ENCODE measurements at places on chromosomes 5 and 9. TPM values are rescaled to one million over a fixed set of nuclear protein-coding genes. Genes with fewer than 3 reads are reported as not detected.

IL5 gene
- total RNA-seq: not detected

TMC1 gene
- 2.5 TPM for total RNA-seq

ZNF883 gene
- 10.7 TPM for total RNA-seq

DNA sequence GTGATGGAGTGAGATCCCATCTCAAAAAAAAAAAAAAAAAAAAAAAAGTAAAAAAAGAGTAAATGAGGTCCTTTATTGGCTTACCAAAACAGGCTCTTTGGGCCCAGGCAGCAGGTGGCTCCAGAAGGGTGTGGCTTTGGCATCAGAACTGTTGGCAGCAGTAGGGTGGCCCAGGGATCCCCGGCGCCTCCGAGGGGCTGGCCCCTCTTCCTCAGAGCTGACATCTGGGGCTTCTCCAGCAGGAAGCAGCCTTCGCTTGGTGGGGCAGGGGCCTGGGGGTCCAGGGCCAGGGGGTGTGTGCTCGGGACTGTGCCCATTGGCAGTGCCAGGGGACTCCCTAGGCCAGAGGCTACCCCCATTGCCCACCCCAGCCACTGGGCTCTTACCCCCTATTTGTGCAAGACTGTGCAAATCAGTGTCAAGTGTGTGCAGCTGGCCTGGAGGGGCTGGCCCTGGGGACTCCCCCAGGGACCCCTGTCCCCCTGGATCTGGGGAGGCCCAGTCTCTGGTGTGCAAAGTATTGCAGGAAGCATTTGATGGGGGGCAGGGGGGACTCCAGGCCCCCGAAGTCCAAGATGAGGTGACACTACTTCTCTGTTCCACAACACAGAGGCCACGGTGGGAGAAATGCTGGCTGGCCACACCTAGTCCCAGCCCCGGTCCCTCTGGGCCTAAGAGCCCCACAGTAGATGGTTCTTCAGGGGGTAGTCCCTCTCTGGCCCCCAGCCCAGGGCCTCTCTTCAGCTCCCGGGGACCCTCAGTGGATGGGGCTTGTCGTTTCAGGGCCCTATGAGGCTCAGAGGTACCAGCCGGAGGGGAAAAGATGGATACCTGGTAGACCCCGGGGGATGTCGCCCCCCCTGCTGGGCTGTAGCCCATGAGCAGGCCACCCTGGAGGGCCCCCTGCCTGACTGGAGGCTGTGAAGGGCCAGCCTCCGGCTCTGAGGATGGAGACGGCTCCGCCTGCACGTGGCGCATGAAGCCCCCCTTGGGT is 4.7 kb upstream of the STOML2 start:
- H3K27ac ChIP-seq: no peak overlapping the region
- H3K27me3 ChIP-seq: no peaks in the 10 kb centered on the region
- no peaks in the 10 kb centered on the region for H3K4me1 ChIP-seq
- H3K4me3 ChIP-seq: no peak overlapping the region

DNA sequence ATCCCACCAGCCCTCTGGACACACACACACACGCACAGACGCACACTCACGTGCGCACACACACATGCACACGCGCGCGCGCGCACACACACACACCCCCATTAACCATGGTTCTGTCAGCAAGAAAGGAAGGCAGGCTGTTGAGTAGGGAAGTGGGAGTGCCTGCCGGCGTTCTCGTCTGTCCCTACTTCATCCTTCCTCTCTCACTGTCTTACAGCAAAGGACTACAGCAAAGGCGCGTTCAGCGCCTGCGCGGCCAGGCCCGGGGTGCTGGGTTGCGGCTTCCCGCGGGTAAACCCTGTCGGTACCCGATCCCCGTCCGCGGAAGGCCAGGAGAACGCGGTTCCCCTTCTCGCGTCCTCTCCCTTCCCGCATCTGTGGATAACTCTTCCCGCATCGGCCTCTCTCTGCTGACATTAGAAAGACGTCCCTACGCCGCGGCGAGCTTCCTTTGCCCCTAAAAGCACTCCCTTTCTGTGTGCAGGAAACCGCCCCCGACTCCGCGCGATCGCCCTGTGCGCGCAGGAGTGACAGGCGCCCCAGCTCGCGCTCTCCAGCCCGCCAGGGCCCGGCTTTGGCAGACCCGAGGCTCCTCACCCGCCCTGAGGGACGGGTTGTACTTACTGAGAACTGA is 219.2 kb downstream of the AGTPBP1 start:
- H3K36me3 ChIP-seq: no peaks in the 10 kb centered on the region
- H3K27me3 ChIP-seq: peaks cover 5% of the 10 kb centered on the region
- no peaks in the 10 kb centered on the region for H3K4me1 ChIP-seq
- no peak overlapping the region for H3K27ac ChIP-seq
- peak; percentile 74 for DNase-seq

GRCh38 chr5:179186801-179187200 is 126.6 kb downstream of the ZNF354C start:
- 0 out of 3 replicates have a peak, but pooled peaks cover 2% of the 10 kb centered on the region for H3K36me3 ChIP-seq
- no peak for DNase-seq
- no peak overlapping the region for H3K4me3 ChIP-seq
- H3K27me3 ChIP-seq: no peaks in the 10 kb centered on the region

DNA sequence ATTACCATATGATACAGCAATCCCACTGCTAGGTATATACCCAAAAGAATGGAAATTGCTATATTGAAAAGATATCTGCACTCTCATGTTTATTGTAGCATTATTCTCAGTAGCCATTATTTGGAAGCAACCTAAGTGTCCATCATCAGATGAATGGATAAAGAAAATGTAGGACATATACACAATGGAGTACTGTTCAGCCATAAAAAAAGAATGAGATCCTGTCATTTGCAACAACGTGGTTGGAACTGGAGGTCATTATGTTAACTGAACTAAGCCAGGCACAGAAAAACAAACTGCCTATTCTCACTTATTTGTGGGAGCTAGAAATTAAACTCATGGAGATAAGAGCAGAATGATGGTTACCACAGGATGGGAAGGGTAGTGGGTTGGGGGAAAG is 63.1 kb upstream of the TTC23L start:
- H3K27ac ChIP-seq: no peak overlapping the region
- H3K4me1 ChIP-seq: no peaks in the 10 kb centered on the region
- no peaks in the 10 kb centered on the region for H3K27me3 ChIP-seq
- no peak for DNase-seq
- H3K4me3 ChIP-seq: no peak overlapping the region

GRCh38 chr5:167642779-167643517 is 648.5 kb upstream of the WWC1 start:
- no peak overlapping the region for H3K27ac ChIP-seq
- H3K27me3 ChIP-seq: no peaks in the 10 kb centered on the region
- no peaks in the 10 kb centered on the region for H3K36me3 ChIP-seq
- no peak for DNase-seq
- H3K4me3 ChIP-seq: no peak overlapping the region

GRCh38 chr5:179868541-179868940 is 9.9 kb upstream of the MRNIP start:
- H3K4me3 ChIP-seq: no peak overlapping the region
- peaks cover 48% of the 10 kb centered on the region for H3K36me3 ChIP-seq
- DNase-seq: no peak
- H3K27me3 ChIP-seq: no peaks in the 10 kb centered on the region
- H3K27ac ChIP-seq: no peak overlapping the region

DNA sequence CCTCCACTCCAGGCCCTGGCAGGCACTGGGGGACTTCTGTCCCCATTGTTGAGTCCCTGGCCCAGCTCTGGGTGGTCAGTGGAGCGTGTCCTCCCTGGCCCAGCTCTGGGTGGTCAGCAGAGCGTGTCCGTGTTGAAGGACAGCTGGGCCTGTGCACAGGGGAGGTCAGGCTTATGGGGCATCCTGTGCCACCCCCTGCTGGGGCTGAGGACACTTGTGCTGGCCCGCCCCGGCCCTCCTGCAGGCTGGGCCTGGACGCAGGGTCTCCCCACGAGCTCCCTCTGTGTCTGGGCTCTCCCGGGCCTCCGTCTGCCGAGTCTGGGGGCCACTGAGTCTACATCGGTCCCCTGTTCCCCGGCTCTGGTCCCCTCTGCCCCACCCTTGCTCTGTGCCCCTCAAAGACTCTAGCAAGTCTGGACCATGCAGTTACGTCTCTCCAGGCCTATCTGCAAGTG is 11.5 kb upstream of the CLIC3 start:
- no peak for DNase-seq
- no peaks in the 10 kb centered on the region for H3K27me3 ChIP-seq
- H3K4me3 ChIP-seq: no peak overlapping the region

DNA sequence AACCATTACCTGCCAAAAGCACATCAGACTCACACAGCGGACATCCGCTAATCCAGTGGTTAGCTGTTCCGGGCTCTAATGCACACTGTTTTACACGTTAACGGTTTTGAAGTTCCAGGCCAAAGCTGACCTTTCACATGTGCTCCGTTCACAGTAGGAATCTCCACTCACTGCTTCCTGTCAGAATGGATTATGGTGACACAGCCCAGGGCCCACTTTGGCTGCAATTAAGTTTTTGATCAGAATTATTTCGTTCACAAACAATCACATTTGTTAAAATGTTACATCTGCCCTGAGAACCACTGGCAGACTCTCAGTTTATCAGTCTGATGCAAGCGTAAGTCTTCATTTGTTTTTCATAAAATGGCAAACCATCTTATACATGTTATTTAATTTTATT is 30.2 kb upstream of the CATSPER3 start:
- H3K4me1 ChIP-seq: no peaks in the 10 kb centered on the region
- H3K4me3 ChIP-seq: no peak overlapping the region
- peaks cover 22% of the 10 kb centered on the region for H3K36me3 ChIP-seq

Measured in H9 (cell line).